ENCODE measurements at places on chromosomes 4 and X.

DNA sequence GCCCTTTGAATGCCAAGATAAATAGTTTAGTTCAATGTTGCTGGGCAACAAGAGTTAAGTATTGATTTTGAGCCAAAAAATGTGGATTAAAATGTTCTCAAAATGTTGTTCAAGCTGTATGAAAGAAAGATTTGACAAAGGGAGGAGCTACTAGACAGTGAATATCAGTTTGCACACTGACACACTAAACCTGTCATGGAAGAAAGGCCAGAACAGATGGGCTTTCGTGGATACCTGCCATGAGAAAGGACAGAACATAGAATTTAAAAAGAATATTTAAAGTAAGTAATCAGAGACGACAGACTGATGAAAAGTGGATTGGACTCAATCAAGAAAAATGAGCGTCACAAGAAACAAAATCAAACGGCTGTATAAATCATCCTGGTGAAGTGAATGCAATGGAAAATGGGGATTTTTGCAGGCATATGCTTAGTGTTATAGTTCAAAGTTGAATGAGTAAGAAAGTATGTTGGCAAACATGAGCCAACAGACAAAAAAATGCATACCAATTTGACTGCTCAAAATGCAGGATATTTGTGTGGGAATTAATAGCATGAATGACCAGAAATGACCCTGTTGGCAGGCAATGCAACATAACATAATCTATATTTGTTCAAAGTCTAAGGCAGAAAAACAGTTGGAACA is 7.4 kb downstream of the PCDH18 start:
- DNase-seq, result no peak

- no peak for DNase-seq
Observed at GRCh38 chrX:21735038-21735767, 22.7 kb downstream of the SMPX start.

DNA sequence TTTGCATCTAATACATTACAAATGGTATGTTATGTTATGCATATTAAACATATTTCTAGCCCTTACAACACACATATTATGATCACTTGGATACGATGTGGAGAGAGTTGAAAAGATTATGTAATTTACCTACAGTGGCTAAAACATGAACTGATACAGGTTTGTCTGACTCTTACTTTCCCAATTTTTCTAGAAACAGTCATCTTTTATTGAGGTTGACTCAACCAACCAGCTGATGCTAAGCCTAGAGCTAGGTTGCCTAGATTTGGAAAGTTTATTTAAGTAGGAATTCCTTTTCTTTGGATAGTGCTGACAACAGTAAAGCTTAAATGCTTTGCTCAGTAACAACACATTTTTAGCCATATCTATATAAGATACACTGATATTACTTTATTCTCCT is 1215.1 kb downstream of the ADGRL3 start:
- no peak for DNase-seq

DNA sequence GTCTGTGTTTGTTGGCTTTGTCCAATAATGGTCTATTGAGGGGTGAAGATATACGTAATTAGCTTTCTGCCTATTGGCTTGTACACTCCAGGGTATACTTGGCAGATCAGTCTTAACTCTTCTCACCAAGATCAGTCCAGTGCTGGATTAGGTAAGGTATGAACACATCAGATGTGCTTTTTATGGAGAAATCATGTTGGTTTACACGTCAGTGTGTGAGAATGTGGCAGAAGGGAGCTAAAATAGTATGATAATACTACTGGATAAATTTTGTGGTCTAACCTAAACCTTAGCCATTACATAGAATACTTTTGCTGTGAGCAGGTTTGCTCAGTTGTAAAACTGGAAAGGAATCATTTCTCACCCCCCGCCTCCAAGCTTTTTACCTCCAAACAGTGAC is 4.2 kb downstream of the PDHA1 start:
- no peak for DNase-seq

DNA sequence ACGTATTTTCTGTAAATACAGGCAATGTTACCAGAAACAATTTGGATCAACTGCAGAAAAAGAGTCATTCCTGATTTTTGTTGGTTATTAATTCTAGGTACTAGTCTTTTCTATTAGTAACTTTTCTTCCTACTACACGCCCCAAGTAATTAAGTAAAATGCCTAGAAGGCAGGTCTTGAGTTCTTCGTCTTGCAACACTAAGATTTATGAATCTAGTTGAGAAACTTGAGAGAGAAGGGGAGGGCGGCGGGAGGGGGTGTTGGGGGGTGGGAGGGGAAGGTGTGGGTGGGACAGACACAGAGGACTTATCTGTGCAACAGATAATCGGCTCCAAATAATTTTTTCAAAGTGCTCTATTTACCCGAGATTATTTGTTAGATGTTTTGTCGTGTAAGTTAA is 3.0 kb downstream of the RAP2C start:
- DNase-seq, result no peak

GRCh38 chrX:68718443-68718820 is 71.0 kb downstream of the STARD8 start:
- DNase-seq, result no peak

GRCh38 chrX:65551489-65552339 is 17.1 kb upstream of the LAS1L start:
- DNase-seq, result no peak

DNA sequence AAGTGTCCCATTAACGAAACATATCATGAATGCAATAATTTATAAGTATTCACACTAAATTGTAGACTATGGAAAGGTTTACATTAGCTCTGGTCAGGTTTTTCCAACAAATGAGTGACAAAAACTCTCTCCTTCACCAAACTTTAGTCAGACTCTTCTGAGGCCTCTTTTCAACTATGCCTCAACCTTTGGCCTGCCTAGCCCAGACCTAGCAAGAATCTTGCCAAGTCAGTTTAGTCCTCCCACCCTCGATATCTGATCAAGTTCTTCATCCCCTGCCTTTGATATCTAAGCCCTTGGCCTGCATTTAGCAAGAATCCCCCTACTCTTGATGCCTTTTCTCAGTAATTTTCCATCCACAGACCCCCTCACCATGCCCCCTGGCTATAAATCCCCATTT is 37.9 kb downstream of the CCDC158 start:
- DNase-seq, result no peak

DNA sequence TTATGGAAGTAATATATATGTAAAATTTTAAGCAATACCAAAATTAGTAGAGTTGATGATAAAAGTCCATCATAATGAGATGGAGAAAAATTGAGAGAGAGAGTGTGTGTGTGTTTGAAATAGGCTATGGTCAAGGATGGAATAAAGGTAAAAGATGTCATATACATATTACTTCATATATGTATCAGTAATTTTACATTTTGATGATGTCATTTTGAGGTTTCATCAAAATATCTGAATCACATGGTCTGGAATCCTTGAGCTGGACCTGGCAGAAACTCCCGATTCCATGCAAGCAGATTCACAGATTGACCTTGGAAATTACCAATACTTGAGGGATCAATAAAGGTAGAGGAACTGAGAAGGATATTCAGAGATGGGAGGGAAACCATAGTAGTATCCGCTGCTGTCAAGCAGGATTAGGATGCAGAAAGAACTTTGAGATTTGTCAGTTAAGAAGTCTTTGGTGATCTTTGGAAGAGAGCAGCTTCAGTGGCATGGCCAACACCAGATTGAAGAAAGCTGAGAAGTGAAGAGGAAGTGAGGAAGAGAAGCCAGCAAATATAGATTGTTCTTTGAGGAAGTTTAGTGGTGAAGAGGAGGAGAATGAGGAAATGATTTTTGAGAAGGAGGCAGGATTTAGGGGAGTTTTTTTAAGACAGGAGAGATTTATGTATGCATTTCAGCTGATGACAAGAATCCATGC is 21.5 kb downstream of the DNAAF6 start:
- no peak for DNase-seq

DNA sequence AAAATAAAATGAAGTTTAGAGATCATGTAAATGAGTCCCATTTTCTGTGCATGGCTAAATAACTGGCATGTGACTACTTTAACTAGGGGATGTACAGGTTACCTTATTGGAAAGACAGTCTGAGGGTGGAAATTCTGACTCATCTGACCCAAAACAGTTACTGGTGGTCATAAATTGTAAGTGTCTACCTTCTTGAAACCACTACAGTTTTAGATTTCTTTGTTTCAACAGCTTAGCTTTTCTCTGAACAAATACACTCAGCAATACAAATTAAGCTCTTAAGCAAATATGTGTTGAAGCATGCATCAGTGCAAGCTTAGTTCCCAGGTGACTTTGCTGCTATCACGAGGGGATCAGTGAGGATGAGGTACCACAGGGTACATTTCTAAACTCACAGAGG is 60.7 kb upstream of the PGM2 start:
- no peak for DNase-seq

DNA sequence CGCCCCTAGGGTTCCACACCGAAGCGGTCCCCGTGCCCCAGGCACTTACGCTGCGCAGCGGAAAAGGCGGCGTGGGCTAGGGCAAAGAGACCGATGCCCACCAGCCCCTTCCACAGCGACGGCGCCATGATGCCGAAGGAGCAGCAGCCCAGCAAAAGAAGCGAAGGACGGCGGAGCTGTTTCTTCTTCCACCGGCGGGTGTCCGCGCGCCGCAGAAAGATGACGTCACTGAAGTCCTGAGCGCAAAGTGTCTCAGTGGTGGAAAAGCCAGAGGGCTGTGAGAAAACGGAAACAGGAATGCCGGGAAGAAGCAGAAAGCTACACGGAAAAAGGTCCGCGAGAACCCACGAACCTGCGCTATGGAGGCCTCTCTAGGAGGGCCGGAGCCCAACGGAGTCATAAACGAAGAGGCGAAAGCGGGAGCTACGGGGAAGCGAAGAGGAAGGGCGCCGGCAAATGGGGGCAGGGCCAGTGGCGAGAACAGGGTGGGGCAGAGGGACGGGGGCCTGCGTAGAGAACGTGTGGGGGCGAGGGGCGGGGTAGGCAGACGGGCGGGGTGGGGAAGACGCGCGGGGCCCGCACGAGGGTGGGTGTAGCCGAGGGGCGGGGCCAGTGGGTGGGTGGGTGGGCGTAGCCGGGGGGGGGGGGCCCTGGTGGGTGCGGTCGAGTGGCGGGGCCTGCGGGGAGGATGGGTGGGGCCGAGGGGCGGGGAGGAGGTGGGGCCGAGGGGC is at the start of gene MMGT1:
Gene MMGT1, minus strand, starts transcription at position 441 of the 731 bp plus-strand sequence. Its CDS starts 313 bp downstream, at position 128.
- DNase-seq, result peak; percentile 83
